ENCODE measurements at places on chromosomes 4 and X. TPM values are rescaled to one million over a fixed set of nuclear protein-coding genes. Genes with fewer than 3 reads are reported as not detected.

Gene TGIF2LX
- total RNA-seq: not detected

Gene CTAG2
- total RNA-seq: not detected

Gene CITED1
- not detected for total RNA-seq

Gene GRIA3
- 3.3 TPM for total RNA-seq

Gene SH3RF1
- 18.7 TPM for total RNA-seq

Gene FAT4
- 18.5 TPM for total RNA-seq

Gene ZFYVE28
- total RNA-seq: 23.3 TPM

Gene RHOXF2
- not detected for total RNA-seq
